Dorsolateral prefrontal cortex (tissue), 122 donors: ENCODE measurements at places on chromosomes 7 and 10. TPM values are rescaled to one million over a fixed set of nuclear protein-coding genes. Genes with fewer than 3 reads are reported as not detected.

DNA sequence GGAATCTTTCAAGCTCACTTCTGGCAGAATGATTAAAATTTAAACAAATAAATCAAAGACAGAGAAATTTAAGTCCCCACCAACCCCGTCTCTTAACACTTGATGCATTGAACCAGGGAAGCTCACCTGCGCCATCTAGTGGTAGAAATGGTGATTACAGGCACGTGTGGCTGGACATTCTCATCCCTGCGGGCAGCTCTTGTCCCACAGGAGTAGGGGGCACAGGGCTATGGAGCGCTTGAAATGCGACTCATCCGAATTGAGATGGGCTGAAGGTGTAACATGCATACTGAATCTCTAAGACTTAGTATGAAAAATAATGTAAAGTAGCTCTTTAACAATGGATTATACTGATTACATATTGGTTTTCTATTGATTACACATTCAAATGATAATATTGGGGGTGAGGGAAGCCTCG lies 24.8 kb upstream of the SLIT1 start:
- peak; percentile 40 for DNase-seq

- no peak for DNase-seq
These were observed 241.9 kb downstream of the PLXDC2 start for GRCh38 chr10:20058135-20058534.

GRCh38 chr10:122303271-122304053 lies 32.4 kb downstream of the BTBD16 start:
- DNase-seq: no peak

- DNase-seq: no peak
These were observed 240.0 kb downstream of the ARHGAP21 start for GRCh38 chr10:24483701-24484100.

- DNase-seq: no peak
These were observed 91.1 kb upstream of the DNAJB12 start for GRCh38 chr10:72445851-72446250.

DNA sequence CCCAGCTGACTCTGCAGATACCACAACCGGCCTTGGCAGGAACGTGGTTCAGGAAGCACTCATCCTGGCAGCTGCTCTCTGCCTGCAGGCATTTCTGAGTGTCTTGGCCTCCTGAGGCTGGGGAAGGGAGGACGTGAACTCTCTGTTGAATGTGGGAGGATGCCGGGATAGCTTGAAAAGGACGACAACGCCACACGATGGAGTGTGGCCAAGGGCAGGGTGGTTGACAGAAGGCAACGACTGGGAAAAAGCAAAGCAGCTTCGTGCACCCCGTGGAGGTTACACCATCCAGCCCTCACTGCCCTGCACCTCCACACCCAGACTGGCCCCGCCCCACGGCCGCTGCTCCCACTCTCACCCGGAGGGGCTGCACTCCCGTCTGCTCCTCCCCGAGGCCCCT lies 466.1 kb upstream of the FOXK1 start:
- DNase-seq: no peak

- no peak for DNase-seq
These were observed 110.8 kb downstream of the JAZF1 start for GRCh38 chr7:28069807-28070206.

GRCh38 chr10:48739170-48739569 lies 54.5 kb downstream of the WDFY4 start:
- DNase-seq: no peak

GRCh38 chr10:92822964-92823363 lies 25.4 kb upstream of the EXOC6 start:
- DNase-seq: no peak

DNA sequence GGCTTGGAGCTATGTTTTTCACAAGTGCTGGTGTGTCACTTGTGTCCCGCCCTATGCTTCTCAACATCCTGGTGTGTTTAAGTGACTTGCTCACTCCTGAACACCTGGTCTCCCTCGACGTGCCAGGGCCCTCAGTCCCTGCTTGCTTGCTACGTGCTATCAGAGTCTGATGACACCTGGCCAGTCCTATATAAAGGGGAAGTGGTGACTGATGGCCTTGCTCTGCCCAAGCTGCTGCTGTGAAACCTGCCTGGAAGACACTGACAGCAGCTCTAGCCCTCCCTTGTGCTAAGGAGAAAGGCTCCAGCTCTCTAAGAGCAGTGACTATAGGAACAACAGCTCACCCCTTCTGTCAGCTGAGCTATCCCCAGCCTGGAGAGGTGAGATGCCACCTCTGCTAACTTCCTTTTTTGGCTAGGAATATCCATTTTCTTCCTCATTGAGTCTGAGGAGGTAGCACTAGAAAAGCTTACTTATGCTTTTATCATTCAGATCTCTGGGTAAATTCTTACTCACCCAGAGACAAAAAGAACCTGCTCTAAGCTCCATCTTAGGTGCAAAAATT lies 77.2 kb upstream of the PLXNA4 start:
- no peak for DNase-seq

DNA sequence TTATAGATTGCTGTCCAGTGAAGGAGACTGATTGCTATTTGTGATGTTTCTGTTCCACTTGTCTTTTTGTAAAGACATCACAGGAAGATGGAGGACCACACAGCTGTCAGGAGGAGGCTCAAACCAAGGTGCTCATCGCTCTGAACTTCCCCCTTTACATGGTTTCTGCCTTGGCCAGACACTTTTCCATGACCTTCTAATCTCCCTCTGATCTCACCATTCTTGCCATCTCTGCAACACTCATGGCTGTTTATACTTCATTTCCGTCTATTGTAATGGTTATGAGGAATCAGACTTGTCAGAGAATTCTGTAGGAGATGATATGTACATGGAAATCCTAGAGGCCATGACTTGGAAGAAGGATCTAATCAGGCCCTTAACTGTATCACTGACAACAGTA lies 1.7 kb upstream of the TAS2R5 start:
- no peak for DNase-seq

- no peak for DNase-seq
These were observed 163.5 kb upstream of the TMEM72 start for GRCh38 chr10:44747593-44748172.

The VKORC1L1 gene
- 26.3 TPM for total RNA-seq

The CUBN gene
- total RNA-seq: 3.8 TPM

The CALHM1 gene
- total RNA-seq: 5.5 TPM

The OR2A1 gene
- total RNA-seq: not detected

The SNX10 gene
- 88.4 TPM for total RNA-seq

The UNCX gene
- not detected for total RNA-seq

The CYP2C18 gene
- 0.32 TPM for total RNA-seq
